ENCODE measurements at places on chromosomes 3 and 15. TPM values are rescaled to one million over a fixed set of nuclear protein-coding genes. Genes with fewer than 3 reads are reported as not detected.

DNA sequence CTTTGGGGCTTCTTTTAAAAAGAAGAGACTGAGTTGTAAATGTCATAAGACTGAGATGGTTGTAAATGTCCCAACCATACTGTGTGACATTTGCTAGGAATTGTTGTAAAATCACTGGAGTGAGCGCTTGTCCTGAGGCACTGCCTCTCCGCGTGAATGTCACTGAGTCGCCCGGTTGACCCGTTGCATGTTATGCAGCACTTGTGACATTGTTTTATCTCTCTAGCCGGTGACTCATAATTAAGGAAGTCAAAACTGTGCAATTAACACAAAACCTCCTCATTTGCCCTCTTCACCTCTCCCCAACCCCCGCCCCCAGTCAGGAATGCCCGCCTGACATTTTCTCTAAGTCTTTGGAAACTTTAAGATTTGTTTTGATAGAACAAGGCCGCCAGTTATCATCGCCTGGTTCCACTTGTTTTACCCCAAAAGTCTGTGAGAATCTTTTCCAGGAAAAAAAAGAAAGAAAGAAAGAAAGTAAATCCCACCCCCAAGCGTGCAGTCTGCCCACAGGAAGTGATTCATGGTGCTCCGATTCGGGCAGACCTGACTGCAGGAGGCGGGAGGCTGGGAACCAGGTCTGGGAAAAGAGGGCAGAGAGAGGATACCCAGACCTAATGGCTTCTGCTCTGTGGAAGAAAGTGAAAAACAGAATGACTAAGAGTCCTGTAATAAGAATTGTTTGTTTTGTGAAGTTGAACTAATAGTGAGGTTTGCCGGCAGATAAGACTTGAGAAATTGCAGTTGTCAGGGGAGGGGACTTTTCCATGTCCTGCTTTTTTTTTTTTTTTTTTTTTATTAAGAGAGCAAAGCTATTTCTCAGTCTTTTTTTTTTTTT is 84.8 kb downstream of the SMAD3 start:
- peak; percentile 87 for DNase-seq

DNA sequence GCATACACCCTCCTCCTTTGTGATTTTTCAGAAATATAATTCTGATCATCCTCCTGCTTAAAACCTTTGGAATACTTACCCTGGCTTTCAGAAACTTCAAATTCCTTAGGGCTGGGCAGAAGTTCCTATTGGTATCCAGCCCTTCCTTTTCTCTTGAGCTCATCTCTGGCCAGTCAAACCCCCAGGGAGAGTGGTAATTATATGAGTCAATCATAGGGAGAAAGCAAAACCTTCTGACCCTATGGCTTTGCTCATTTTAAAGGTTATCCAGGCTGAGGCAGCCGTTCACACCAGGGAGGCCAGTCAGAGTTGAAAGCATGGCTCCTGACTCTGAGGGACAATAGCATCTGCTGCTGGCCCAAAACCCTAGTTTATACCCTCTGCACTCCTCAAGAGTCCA is 23.9 kb upstream of the CTNNB1 start:
- no peak for DNase-seq

DNA sequence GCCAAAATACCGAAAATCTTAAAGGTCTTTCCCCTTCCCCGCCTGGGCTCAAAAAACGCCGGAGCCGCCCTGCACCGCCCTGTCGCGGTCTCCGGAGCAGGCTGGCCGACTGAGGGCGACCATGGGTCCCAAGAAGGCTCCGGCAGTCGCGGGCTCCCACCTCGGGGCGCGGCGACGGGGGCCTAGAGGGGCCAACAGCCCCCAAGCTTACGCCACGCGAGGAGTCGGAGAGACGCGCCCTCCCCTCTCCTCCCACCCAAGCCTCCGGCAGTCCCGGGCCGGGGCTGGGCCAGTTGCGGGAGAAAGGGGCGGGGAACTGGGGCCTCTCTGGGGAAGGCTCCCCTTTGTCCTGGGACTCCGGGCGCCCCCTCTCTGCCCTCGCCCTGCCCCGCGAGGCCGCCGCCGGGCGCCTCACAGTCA is 69.2 kb downstream of the GOLGA8B start:
- peak; percentile 79 for DNase-seq

GRCh38 chr3:47156396-47156795 is 7.5 kb downstream of the SETD2 start:
- no peak for DNase-seq

- no peak for DNase-seq
Observed at GRCh38 chr3:191388823-191389222, 58.5 kb upstream of the UTS2B start.

Gene MYRIP
- 1.2 TPM for total RNA-seq

DNA sequence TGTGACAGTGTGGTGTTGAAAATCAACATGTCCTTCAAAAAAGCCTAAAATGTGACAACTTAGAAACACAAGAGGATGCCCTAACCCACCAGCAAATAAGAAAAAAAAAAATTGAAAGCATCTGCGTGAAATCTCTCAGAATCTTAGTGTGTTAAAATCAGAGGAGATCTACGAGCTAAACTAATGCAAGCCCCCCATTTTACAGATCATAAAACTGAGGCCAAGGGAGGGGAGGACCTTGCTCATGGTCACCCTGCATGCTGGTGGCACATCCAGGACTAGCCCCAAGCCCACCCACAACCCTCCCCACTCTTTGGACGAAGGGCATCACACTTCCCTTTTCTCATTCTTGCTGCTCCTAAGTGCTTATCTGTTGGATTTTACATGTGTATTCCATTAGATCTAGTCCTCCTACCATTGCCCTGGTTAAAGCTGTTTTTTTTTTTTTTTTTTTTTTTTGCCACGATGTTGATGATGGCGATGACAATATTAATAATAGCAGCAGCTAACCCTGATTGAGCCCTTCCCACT is 29.1 kb upstream of the NOX5 start:
- no peak for DNase-seq

Gene MNS1
- total RNA-seq: 3.9 TPM

Data from umbilical cord (tissue), 2 donors.